Stimulated activated CD4-positive, alpha-beta T cell treated with anti-CD3 and anti-CD28 coated beads, Interleukin-1b, Interleukin-23, amount 100 ng/mL, for 48 hours (primary cell): ENCODE measurements at places on chromosomes 13 and 19.

- DNase-seq: no peak
Observed at GRCh38 chr19:16896146-16897028, 7.6 kb downstream of the F2RL3 start.

GRCh38 chr19:2266183-2266993 is 10.2 kb upstream of the JSRP1 start:
- no peak for DNase-seq

DNA sequence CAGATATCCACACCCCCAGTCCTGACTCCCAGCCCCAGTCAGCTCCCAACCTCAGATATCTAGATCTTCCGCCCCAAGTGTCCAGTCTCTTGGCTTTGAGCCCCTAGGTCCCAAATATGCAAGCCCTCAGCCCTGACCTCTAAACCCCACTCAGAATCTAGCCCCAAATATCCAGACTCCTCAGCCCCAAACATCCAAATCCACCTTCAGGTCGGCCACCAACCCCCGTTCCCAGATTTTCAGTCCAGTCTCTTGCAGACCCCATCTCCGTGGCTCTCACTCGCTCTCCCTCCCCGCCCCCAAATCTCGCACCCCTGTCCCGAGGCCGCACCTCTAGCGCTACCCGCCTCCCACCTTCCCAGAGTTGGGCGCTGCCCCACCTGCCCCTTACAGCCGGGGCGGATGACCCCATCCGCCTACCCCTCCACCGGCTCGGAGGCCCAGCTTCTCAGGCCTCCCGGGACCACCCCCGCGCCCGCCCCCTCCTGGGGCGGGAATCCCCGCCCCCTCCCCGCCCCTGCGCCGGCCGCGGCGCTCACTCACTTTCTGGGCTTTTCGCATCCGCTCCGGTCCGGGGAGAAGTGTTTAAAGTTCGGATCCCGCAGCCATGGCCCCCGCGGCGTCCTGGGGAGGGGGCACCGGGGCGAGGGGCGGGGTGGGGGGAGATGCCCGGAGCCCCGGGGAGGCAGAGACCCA is 604 bp downstream of the ERFL start:
- no peak for DNase-seq

DNA sequence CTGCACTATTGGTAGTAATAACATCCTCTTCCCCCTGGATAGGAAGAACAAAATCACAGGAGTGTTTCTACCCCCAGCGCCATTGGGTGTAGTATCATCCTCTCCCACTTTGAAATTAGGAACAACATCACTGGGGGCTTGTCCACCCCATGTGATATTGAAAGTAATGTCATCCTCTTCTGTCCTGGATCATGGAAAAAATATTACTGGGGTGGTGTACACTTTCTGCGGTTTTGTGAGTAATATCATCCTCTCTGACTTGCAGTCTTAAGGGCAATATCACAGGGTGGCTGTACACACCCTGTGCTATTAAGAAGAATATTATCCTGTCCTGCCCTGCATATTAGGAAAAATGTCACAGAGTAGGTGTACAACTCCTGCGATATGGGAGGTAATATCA is 4.9 kb upstream of the RGCC start:
- DNase-seq: no peak

- DNase-seq: no peak
Observed at GRCh38 chr13:110341445-110342244, 34.6 kb downstream of the COL4A2 start.

GRCh38 chr19:12899891-12900518 is 9.0 kb downstream of the GCDH start:
- DNase-seq: no peak

DNA sequence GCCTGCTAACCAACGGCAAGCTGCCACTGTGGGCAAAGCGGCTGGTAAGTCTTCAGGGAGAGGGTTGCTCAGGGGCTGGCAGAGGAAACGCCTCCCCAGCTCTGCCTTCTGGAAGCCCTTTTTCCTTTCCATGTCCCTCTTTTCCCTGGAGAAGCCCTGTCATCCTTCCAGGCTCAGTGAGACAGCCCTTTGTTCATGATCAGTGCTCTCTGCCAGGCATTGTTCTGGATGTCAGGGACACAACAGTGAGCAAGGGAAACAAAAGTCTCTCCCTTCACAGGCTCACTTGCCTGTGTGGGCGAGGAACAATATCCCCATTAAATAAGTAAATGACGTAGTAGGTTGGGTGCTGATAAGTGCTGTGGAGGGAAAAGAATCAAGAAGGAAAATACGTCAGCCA is 13.9 kb upstream of the OVOL3 start:
- DNase-seq: no peak

DNA sequence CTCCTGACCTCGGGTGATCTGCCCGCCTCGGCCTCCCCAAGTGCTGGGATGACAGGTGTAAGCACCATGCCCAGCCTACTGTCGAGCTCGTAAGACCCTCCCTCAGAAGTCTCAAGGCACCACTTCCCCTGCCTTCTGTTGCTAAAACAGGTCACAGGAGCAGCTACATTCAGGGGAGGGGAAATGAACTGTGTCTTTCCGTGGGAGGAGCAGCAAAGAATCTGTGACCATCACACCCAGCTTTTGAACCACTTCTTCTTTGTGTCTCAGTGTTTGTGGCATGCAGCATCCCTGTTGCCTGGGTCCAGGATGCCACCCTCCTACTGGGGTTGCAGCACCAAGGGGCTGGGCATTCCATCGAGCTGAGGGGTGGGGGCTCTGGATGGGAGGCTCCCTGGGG is 7.7 kb upstream of the CSNK1G2 start:
- DNase-seq: no peak

DNA sequence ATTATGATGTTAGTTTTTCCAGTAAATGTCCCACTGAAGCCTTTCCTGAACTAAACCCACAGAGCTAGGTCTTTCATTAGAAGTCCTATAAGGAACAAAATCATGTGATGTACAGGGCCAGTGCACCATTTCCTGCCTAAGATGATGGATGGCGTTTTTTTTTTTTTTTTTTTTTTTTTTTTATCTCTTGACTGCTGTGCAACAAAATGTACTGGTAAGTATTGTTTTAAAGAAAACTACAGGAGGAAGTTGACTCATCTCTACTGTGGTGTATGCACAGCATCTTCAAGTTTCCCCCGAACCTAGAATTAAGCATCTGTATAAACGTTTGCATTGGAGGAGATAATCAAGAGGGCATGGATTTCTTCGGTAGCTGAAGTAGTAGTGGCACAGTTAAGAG is 197.5 kb downstream of the NBEA start:
- DNase-seq: no peak

DNA sequence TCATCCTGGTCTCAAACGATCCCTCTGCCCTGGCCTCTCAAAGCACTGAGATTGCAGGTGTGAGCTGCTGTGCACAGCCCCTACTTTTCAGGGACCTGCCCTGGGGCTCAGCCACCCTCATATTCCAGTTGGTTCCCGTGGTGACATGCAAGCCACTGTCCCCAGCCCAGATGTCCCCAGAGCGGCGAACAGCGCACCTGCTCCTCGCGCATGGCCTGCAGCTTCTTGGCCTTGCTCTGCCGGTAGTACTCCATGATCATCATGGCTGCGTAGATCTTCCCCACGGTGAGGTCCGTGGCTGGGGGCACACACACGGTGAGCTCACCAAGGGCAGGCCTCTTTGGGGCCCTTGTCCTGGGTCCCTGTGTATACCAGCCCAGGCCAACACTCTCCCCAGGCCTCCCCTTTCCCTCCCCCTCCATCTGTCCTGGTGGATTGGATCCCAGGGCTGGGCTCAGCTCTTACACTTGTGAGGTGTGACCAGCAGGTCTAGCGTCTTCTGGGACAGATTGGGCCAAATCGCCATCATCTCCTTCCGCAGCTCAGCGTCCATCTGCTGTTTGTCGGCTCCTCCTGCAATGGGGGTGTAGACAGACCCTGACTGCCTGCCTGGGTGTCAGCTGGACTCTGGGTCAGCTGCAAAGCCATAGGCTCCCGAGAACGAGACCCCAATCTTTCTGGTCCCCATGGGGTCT is 64.0 kb downstream of the IER2 start:
- no peak for DNase-seq

DNA sequence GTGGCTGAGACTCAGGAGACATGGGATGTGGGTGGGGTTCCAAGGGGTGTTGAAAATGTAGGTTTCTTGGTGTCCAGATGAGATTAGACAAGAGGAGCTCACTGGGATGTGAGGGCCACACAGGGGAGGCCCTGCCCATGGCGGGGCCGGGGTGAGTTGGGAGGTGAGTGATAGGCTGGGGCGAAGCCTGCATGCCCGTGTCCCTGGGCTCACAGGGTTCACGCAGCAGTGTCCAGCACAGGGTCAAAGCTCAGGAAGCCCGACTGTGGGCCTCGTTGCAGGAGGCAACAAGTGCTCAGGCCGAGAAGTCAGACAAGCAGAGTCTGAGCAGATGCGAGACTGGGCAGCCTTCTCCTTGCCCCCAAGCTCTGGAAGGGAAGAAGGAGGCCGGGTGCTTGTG is 27.2 kb downstream of the CCDC8 start:
- no peak for DNase-seq

DNA sequence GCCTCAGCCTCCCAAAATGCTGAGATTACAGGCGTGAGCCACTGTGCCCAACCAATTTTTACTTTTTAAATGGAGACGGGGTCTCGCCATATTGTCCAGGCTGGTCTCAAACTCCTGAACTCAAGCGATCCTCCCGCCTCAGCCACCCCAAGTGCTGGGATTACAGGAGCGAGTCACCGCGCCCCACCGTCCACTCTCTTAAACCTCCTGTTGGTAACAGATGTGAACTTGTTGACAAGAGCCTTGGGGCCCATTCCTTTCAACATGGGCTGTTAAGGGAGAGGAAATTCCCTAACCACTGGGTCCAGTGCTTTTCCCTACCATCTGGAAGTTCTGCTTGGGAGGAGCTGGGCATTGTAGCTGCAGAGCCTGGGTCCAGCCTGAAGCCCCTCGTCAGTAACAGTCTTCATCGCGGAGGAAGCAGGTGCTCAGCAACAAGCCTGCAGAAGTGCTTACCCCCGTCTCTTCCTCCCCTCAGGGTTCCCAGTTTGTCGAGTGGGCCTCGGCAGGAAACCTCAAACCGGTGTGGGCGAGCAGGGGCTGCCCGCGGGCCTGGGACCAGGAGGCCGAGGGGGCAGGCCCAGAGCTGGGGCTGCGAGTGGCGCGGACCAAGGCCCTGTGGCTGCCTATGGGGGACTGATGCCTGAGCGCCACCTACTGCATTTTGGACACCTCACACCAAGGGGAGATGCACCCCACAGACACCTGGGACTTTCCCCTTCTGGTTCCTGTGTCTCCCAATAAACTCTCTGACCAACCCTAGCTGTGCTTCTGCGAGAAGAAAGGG is 4.0 kb upstream of the FLT3LG start:
- peak; percentile 75 for DNase-seq

- DNase-seq: peak; percentile 43
Observed at GRCh38 chr19:48490981-48491792, 20.4 kb downstream of the LMTK3 start.

- no peak for DNase-seq
Observed at GRCh38 chr13:101415358-101416174, 742 bp downstream of the NALCN start.

GRCh38 chr13:26760832-26761582 is 421 bp upstream of the GPR12 start:
- no peak for DNase-seq

GRCh38 chr13:20415694-20416107 is 110.0 kb downstream of the CRYL1 start:
- no peak for DNase-seq

DNA sequence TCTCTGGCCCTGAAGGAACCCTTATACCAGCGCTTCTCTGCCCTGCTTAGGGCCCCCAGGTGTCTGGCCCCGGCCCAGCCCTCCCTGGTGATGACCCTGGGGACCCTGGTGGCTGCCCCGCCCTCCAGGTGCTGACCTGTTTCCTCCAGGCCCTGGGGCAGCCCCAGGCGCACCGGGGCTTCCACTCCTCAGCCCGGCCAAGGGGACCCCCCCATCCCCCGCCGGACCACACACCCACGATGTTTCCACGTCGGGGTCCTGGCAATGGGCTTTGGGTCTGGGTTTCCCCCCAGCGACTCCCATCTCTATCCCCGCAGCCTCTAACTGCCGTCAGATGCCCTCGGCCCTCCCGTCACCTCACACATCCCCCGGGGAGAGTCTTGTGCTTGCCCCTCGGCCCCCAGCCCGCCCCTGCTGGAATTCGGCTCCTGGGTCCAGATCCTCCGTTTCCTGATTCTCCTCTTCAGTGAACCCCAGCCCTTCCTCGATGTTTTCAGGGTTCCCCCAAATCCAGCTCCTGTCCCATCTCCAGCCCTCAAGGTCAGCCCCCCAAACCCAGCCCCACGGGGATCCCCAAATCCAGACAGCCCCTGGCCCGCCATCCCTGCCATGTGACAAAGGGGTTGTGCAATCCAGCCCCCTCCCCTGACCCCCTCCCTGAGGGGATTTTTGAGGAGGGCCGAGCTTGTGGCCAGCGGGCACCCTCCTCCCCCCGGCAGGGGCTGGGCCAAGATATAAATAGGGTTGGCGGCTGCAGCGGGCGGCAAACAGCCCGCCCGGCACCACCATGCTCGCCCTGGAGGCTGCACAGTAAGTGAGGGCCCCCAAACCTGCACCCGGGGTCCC is at the start of gene SPIB:
Gene SPIB, plus strand, starts transcription at position 763 of the 846 bp plus-strand sequence. Its CDS starts 25 bp downstream, at position 788.
- no peak for DNase-seq

DNA sequence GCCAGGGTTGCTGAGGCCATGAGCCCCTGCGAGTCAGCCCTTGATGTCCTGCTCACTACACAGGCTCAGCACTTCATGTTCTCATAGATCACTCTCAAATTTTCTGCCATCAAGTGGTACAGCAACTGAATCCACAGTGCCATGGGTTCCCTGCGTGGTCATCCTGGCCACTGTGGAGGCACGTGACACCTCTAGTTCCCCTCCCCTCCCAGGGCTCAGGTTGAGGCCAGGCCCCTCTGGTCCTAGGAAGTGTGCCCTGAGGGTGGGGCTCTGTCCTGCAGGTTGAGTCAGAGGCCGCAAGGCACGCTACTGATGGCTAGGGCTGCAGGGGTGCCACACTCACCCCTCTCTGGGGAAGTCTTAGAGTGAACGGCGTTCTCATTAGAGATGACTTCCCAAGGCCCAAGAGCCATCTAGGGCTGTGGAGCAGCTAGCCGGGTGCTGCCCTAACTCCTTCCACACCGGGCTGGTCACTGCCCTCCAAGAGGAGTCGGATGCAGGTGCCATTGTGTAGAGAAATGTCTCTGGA is 39.8 kb upstream of the TPM4 start:
- no peak for DNase-seq

DNA sequence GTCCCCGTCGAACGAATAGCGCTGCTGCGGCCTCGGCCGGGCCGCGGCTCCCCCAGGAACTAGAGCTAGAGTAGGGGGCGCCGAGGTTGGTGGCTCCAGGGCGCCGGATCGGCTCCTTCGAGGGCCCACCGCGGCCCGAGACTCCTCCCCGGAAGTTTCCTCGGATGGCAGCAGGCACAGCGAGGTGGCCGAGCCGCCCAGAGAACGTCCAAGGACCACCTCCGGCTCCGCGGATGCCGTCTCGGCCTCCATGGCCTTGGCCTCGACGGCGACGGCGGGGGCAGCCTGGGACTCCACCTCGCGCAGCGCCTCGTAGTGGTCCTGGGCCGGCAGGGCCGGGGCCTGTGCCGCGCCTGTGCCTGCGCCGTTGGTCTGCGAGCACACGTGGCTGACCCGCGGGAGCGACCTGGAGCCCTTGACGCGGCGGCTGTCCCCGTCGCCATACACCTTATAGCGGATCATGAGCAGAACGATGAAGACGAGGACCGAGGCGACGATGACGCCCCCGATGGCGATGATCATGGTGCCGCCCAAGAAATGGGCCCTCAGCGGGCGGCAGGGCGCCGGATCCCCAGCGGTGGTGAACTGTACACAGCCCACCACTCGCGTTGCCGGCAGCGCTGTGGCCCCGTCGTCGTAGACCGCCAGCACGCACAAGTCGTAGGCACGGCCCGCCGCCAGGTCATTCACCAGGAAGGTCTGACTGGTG is 11.8 kb downstream of the IFNL1 start:
- no peak for DNase-seq
